ENCODE measurements at places on chromosomes 3 and 15. TPM values are rescaled to one million over a fixed set of nuclear protein-coding genes. Genes with fewer than 3 reads are reported as not detected.
A peak's percentile ranks its signal among the peaks of the same experiment; 100 is the strongest.

DNA sequence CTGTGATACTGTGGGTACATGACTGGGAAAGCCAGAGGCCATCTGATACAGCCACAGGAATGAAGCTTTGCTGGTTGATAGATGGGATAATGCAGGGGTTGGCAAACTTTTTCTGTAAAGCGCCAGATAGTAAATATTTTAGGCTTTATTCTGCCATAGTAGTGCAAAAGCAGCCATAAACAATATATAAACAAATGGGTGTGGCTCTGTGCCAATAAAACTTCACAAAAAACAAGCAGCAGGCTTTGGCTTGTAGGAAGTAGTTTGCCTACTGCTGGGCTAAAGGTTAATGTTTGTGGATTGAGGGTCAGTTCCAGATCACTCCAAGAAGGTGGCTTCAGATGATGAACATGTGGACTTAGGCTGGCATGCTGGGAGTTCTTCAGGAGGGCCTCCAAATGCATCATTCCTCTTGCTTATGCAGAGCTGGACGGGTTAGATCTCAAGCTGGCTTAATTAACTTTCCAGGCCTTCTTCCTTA lies 305.7 kb downstream of the RPLP1 start:
- peak; percentile 63 for DNase-seq

DNA sequence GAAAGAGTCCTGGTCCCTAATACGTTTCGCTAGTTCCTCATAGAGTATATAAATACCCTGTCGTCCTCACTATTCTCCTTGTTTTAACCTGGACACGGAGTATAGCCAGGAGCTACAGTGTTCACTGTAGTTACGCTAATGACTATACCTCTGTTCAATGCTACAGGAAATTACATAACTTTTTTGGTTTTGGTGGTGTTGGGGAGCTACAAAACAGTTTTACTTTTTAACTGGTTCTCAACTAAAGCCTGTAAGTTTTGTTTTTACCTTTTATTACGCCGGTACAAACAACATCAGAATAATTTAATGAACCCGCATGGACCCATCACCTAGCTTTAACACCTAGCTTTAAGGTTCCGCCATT lies 1.5 kb downstream of the LMLN start:
- DNase-seq = no peak

Gene SNX33
- total RNA-seq = 35.2 TPM

- DNase-seq = no peak
Measured at GRCh38 chr15:95584088-95584487, 746.4 kb upstream of the NR2F2 start.

Gene DPPA4
- total RNA-seq = not detected

DNA sequence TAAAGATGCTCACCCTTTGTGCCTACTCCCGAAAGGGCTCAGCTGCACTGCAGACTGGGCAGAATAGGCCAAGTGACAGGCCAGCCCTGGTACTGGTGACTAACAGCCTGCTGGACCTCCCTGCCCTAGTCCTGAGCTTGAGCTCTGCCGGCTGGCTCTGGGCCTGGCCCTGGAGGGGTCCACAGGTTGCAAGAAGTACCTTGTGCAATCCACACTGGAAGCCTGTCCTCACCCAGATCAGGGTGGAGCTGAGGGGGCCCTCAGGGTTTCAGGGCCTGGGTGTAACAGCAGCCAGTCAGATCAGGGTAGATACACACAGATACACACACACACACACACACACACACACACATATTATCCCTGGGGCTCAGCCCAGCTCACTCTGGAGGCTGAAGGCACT lies 27.3 kb upstream of the PLA2G4D start:
- no peak for DNase-seq

DNA sequence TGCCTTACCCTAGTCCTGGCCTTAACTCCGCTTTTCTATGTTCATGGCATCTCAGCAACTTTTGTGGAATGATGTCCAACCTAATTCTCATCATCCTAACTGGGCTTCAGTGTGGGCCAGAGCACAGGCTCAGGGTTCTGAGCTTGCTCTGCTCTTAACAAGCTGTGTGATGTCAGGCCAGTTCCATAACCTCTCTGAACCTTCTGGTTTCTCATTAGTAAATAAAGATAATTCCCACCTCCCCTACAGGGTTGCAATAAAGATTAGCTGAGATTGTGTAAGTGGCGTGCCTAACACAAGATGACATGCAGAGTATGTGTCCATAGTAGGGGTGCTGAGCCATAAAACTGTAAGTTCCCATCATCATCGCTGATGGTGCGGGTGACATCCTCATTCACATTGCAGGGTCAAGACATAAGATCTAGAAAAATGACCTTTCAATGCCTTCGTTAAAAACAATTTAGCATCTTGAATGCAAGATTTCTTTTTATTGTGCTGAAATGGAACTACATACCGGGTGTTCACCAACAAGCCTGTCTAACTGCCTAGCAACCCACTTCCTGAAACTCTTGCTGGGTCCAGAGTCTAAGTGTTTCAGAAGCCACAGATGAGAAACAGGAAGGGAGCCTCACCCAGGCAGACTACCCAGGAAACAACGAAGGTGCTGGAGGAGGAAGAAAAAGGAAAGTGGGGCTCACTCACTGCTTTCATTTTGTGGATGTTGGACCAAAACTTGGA lies 36.2 kb downstream of the CDCP1 start:
- no peak for DNase-seq
